ENCODE measurements at places on chromosomes 11 and 22.

DNA sequence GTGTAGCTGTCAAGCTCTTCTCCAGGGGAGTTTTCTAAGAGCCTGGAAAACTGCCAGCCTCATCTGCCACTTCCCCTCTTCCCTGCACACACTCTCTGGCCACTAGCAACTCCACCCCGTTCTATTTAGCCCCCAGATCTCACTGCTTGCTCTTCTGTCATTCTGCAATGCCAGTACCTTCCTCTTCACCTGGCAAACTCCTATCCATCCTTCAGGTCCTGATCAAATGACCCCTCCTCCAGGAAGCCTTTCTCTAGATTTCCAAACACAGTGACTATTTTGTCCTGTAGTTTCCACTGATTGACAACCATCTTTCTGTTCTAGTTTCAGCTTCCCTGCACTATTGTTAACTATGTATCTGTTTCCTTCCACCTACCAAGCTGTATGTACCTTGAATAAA lies 437.7 kb downstream of the SOX6 start:
- DNase-seq = no peak

- no peak for DNase-seq
These were observed 29.8 kb upstream of the CD5 start for GRCh38 chr11:61072316-61073109.

- no peak for DNase-seq
These were observed 16.1 kb downstream of the TMEM25 start for GRCh38 chr11:118547132-118547531.

- DNase-seq = no peak
These were observed 13.1 kb upstream of the TCF20 start for GRCh38 chr22:42283278-42284201.

GRCh38 chr11:18844753-18845367 lies 53.3 kb upstream of the PTPN5 start:
- DNase-seq = peak; percentile 59

GRCh38 chr11:43697679-43698078 lies 17.1 kb downstream of the HSD17B12 start:
- no peak for DNase-seq

DNA sequence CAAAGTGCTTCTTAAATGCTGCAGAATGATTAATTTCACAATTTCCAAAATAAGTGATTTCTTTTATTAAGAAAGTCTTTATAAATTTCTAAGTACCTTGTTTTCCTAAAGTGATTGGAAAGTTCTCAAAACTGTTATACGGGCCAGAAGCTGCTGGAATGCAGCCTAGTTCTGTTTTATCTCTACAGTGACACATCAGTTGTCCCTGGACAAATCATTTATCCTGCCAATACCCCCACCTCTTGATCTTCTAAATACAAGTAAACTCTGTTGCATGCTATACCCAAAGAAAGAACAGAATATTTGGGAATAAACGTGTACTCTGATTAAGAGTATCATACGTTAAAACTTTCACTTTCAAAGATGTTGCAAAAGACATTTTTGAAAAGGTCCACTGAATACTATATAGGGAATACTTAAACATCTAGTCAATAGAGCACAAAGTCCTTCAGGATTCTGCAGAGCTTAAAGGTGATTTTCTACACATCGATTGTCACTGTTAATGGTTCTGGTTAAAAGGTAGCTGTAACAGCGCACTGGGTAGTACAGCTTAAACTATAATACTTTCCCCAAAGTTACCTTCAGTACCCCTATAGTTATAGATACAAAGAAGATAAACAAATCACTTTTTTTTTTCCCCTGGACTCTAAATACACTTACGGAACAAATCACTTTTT lies 92.1 kb upstream of the APOA1 start:
- DNase-seq = no peak

DNA sequence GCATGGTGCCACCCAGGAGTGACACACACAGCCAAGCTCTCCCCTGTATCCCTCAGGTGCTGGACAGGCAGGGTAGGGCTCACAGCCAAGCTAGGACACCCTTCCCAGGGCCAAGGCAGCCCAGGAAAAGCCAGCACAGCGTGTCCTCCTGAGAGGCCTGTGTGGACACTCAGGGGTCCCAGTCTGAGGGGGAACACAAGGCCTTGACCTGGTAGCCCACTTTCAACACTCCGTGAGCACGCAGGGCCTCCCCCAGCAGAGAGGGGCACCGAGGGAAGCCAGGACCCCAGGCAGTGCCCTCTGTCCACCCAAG lies 24.9 kb downstream of the OSBPL5 start:
- no peak for DNase-seq

DNA sequence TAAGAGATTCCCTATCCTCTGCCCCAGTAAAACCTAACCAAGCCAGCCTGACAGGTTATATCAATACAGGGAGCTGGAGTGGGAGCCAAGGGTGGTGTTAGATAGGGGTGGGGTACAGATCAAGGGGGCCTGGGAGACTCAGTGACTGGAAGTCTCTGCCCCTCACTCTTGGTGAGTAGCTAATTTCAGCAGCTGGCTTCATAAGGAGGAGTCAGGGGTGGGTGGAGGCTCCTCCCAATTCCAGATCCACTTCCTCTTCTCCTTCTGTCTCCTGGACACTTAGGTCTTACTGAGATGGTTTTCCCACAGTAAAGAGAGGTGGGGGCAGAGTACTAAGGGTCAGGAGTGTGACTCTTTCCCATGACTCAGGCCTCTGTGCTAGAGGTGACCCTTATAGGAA lies 1.1 kb upstream of the VSIG2 start:
- peak; percentile 32 for DNase-seq

DNA sequence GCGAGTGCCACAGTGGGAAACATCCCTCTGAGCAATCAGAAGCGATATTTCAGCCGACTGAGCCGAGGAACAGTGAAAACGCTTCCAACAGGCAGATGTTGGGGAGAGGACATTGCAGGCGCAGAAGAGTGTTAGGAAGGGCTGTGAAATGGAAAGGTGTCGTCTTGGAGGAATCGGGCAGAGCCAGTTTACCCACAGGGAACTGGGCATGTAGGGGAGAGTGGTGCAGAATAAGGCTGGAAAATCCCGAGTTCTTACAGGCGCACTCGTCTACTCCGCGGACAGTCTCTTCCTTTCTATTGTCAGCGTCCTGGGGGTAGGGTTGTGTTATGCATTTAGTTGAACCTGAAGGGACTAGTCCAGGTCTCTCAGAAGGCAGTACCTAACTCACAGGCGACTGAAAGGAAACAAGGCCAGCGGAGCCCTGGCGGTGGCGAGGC lies 1.1 kb upstream of the APLP2 start:
- no peak for DNase-seq

DNA sequence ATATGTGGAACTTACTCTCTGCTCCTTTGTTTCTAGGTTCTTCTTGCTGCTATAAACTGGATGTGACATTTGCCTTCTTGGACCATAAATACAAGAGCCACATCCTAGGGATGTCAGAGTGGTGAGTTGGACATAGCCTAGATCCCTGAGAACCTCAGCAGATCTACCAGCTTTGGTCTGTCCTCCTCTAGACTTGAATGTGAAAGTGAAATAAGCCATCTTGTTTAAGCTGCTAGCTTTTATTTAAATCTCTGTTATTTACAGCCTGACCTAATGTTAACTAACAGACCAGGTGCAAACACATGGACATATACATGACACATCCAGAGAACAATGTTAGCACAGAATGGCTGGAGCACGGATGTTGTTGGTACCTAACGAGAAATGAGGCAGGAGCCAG lies 36.0 kb downstream of the SLN start:
- DNase-seq = no peak

- DNase-seq = peak; percentile 88
These were observed 16.9 kb downstream of the C22orf31 start for GRCh38 chr22:29044657-29045176.

DNA sequence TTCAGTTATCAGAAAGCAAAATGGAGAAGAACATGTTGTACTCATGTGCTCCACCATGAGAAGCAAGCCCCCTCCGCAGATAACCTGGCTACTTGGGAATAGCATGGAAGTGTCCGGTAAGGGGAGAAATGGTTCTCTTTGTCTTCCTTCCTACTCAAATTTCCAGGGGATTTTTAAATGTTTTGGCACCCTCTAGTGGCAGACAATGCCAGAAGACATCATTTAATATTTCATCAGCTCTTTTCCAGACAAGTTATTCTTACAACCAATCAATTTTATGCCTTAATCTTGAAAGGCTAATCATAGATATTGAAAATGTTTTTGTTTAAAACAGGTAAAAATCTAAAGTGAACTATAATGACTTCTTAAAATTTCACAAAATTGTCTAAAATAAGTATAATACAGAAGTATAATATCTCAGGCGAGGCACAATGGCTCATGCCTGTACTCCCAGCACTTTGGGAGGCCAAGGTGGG lies 15.7 kb downstream of the CRTAM start:
- peak; percentile 85 for DNase-seq

GRCh38 chr11:72347691-72348090 lies 86.6 kb downstream of the CLPB start:
- no peak for DNase-seq

- DNase-seq = no peak
These were observed 81.4 kb upstream of the GRK3 start for GRCh38 chr22:25482868-25483639.

- peak; percentile 52 for DNase-seq
These were observed 6.4 kb downstream of the BAIAP2L2 start for GRCh38 chr22:38104084-38104483.

DNA sequence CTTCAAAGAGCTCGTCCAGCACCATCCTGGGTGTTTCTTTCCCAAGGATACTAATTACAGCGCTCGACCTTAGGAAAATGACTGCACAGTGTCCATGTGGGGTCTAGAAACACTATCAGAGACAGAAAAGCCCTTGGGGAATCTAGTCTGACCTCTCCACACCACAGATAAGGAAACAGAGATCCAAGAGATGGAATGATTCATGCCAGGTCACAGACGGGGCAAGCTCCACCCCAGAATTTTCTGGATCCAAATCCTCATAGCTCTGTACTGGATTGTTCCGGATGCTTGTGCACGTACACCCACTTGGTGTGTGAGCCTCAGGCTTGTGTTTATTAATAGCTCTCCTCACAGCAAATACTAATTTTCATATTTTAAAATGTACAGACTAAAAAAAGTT lies 11.3 kb downstream of the ABTB2 start:
- peak; percentile 69 for DNase-seq

DNA sequence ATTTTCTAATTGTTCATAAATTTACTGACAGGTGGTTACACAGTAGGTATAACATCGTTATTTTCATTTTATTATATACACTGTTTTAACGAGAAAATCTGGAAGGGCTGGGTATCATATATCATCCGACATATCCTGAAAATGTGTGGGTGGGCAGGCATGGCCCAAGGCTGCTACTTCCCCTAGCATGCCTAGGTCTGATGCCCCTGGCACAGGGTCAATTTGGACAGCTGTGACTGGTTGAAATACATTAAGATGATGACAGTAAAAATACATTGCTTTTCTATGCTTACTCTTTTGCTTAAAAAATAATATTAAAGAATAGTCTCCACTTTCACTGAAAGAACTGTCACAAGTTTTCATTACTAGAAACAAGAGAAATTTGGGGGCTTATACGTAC lies 908.8 kb downstream of the OPCML start:
- DNase-seq = no peak

DNA sequence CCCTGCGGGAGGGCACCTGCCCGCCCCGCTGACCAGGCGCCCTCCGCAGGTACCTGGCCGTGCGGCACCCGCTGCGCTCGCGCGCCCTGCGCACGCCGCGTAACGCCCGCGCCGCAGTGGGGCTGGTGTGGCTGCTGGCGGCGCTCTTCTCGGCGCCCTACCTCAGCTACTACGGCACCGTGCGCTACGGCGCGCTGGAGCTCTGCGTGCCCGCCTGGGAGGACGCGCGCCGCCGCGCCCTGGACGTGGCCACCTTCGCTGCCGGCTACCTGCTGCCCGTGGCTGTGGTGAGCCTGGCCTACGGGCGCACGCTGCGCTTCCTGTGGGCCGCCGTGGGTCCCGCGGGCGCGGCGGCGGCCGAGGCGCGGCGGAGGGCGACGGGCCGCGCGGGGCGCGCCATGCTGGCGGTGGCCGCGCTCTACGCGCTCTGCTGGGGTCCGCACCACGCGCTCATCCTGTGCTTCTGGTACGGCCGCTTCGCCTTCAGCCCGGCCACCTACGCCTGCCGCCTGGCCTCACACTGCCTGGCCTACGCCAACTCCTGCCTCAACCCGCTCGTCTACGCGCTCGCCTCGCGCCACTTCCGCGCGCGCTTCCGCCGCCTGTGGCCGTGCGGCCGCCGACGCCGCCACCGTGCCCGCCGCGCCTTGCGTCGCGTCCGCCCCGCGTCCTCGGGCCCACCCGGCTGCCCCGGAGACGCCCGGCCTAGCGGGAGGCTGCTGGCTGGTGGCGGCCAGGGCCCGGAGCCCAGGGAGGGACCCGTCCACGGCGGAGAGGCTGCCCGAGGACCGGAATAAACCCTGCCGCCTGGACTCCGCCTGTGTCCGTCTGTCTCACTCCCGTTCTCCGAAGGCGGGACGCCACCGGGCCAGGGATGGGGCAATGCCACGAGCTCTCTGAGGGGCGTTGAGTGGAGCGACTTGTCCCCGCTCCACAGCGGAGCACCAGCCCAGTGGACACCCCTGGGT lies 1.8 kb downstream of the GALR3 start:
- DNase-seq = no peak

GRCh38 chr11:96706761-96707160 lies 316.9 kb downstream of the JRKL start:
- DNase-seq = no peak

DNA sequence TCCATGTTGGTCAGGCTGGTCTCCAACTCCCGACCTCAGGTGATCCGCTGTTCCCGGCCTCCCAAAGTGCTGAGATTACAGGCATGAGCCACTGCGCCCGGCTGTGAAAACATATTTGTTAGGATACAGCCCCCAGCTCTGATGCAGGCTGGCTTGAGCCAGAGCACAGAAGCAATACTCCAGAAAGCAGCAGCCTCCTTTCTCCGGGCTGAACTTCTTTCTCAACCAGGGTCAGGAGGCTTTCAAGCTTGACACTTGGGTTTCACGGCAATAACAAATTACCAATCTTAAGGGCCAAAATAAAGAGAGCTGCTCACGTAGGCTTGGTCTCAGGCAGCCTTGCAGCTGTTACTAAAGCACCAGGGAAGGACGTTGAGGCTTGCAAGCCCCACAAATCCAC lies 10.8 kb upstream of the CECR2 start:
- no peak for DNase-seq

DNA sequence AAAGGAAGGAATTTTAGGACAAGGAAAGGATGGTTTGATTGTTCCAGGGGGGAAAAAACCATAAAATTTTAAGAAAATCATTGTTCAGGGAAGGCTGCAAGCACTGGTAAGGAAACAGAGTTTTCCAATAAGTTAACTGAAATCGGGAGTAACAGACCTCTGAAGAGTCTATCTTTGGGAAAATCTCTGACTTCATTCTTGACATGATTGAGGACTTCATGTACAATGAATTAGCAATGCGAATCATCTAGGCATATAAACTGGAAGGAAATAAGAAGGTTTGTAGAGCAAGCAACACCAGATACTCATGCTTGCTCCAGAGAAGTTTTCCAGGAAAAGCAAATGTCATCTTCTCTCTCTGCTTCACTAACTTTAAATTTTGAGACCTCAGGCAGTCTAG lies 18.5 kb downstream of the APLP2 start:
- DNase-seq = no peak

GRCh38 chr11:86202013-86202336 lies 42.6 kb upstream of the EED start:
- no peak for DNase-seq

Data from ELR (cell line).